ENCODE measurements at places on chromosomes 3 and 15.

GRCh38 chr3:59006634-59007517 lies 42.9 kb downstream of the CFAP20DC start:
- no peak for DNase-seq

DNA sequence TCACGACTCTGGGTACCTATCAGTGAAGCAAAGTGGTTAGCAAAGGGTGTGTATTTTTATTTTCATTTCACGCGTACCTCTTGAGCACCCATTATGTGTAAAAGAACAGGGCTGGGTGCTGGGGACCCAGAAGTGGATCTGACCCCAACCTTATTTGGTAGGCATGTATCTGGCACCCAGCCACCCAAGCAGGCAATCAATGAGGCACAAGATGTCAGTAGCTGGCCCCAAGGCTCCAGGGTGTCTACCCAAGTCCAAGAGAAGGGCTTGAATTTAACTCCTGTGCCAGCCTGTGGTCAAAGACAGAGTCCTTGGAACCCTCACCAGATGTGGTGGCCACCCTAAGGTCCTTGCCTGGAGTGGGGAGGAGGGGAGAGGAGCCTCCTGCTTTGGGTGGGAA lies 5.7 kb downstream of the PLEKHO2 start:
- DNase-seq, result no peak

DNA sequence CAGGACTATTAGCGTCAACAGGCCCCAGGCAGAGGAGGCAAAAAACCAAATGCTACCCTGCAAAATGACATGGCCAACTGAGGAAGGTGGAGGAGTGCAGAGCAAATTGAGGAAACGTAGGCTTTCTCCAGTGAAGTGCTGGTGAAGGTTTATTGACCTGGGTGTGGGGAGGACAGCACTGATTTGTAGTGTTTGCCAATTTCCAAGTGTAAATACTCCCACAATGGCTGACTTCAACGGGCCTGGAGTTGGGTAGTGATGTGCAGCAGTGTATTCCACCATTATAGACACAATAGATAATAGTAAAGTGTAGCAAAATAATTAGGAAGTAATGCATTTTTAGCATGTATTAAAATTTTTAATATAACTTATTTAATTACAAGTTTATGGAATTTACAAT lies 32.2 kb upstream of the TPM1 start:
- no peak for DNase-seq

- no peak for DNase-seq
Measured at GRCh38 chr3:112602217-112602838, 38.6 kb downstream of the CCDC80 start.

DNA sequence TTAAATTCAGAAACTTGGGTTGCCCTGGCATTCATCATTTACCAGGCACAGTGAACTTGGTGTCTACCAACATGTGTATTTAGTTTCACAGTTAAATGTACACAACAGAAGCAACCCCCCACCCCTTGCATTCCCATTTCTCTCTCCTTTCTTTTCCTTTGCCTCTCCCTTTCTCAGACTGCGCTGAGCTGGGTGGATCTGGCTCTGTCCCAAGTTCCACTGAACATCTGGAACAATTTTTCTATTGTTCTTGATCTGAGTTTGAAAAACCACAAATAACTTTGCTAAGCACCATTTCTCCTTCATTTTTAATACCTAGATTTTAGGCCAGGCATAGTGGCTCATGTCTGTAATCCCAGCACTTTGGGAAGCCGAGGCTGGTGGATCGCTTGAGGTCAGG lies 242.2 kb downstream of the ABHD5 start:
- DNase-seq, result no peak

DNA sequence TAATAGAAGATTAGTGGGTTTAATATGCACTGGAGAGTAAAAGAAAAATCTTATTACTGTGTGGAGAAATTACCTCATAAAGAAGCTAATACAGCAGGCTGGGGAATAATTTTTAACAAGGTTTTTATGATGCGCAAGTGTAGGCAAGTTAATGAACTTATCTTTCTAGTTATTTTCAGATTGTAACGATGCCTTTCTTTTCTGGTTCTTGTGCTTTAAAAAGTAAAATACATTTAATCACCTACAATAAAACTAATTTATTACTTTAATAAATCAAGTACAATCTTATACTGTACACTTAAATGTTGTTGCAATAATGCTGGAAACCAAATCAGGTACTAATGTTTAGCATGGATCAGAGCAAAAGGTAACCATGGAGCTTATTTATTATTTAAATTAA lies 266.6 kb downstream of the ZIC1 start:
- DNase-seq, result no peak

DNA sequence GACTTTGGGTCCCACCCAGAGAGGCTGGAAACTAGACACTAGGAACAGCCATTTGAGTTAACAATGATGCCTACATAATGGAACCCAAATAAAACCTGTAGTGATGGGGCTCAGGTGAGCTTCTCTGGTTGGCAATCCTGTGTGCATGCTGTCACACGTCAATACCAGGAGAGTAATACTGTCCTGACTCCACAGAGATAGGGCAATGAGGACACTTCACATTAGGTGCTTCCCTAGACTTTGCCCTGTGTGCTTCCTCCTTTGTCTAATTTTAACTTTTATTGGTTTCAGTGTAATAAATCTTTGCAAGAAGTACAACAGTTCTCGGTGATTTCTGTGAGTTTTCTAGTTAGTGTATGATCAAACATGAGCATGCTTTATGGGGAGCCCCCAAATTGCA lies 281.8 kb upstream of the ARRDC4 start:
- no peak for DNase-seq

- DNase-seq, result no peak
Measured at GRCh38 chr15:64813075-64813474, 12.4 kb downstream of the PIF1 start.

GRCh38 chr3:189303584-189303983 lies 131.8 kb downstream of the TPRG1 start:
- no peak for DNase-seq

- no peak for DNase-seq
Measured at GRCh38 chr15:78682693-78683410, 41.8 kb upstream of the CHRNB4 start.

- DNase-seq, result no peak
Measured at GRCh38 chr15:75739791-75740190, 27.1 kb upstream of the CSPG4 start.

DNA sequence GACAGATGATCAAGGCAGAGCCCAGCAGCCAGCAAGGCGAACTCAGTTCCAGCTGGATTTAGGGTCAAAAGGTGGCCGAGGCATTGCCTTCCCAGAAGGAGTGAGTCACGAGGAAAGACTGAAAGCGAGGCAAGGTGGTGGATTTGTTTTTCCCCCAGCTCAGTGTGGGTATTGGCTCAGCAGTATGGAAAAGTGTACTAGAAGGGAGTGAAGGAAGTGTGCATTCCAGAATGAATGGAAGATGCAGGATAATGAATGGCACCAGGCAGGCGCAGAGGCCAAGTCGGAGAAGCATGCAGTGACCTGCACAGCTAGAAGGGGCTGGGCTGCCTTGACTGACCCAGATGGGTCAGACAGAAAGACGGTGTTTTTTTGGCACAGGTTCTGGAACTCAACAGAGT lies 46.3 kb downstream of the FOXP1 start:
- DNase-seq, result no peak

DNA sequence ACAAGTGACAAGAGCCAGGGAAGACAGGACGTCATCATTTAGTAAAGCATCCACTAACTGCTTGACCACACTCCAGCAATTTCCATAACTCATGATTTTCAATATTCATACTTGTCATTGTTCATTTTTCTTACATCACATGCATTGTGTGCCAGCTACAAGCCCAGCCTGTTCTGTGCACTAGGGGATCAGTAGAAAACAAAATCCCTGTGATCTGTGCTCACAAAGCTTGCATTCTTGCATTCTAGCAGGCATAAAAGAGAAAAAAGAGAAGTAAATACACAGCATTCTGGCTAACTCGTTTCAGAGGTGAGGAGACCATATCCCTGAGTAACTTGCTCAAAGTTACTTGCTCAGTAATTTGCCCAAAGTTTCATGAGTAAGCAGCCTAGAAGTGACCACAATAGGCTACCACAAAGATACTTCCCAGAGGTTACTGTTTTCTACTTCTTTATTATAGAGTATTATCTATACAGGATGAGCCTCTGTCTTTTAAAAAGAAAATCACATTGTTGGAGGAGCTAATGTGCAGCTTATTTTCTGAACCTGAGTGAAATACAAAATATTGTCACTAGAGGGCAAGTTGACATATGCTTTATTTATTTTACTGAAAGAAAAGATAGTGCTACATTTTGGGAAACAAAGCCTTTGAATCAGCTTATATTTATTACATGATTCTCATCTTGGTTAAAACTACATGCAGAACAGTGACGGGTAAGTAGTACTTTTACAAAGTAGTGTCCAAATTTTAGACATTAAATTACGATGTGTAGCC lies 701.4 kb upstream of the LMCD1 start:
- no peak for DNase-seq

- DNase-seq, result no peak
Measured at GRCh38 chr3:111369958-111370357, 172.0 kb upstream of the CD96 start.

DNA sequence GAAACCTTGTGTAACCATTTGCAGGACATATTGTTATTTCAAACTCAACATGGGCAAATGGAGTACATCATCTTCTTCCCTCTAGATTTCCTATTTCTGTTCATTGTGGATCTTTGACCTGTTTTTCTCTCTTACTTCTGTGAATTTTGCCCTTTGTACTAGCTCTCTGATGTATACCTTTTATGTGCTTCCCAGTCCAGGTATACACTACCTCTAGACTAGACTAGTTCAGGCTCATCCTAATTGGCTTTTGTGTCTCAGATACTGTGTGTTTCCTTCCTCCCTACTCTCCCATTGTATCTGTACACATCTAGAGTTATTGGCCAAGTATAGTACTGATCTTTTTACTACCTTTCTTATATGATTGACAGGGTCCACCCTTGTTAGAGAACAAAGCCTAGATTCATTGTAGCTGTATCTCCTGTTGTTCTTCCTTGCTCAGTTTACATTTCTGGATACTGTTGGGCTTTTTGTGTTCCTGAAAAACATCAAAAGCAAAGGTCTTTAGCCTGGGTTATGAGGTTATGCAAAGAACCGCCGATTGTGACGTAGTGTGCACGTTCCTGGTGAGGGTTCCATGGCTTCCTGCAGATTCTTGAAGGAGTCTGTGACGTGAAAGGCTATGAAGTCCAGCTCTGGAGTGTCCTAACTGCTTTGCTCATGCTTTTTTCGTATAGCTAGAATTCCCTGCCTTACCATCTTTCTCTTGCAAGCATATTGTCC lies 167.4 kb downstream of the KLHL25 start:
- DNase-seq, result no peak

- DNase-seq, result peak; percentile 57
Measured at GRCh38 chr15:69573815-69574475, 121.3 kb downstream of the RPLP1 start.

DNA sequence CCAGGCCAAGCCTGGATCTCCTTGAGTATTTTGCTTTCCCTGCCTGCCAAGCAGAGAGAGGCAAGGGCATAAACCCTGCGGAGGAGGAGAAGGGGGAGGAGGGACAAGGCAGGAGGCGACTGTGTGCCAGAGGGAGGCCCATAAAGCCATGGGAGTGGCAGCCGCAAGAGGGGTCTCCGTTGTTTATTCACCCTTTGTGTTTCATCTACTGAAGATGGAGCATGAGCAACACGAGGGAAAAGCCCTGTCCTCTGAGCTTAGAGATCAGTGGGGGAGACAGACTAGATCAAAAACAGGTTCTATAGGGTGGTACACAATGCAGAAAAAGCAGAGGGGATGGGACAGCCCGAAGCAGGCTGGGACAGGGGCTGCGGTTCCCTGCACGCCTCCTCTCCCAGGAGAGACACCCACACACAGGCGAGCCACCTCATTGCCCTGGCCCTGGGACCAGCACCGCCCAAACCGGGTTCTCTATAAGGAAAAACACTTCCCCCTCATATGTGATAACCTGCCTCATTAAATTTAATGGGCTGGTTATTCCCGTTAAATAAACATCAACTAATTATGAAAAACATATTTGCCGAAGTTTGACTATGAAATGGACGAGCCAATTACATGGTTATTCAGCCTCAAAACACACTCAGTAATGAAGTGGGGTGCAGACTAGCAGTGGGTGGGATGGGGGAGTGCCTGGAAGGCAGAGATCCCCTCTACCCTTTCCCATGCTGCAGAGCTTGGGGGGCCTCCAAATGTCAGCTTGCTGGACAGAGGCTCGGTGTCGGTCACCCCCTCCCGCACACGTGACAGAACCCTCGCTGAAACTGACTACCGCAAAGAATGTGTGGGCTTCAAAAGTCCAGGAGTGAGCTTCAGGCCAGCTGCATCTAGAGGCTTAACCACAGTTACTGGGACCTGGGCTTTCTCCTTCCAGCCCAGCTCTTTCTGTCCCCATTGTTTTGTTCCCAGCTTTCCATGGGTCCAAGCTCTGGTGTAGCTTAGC lies 14.2 kb upstream of the PLXNA1 start:
- DNase-seq, result no peak

GRCh38 chr15:42826251-42826890 lies 89.4 kb upstream of the CDAN1 start:
- no peak for DNase-seq

DNA sequence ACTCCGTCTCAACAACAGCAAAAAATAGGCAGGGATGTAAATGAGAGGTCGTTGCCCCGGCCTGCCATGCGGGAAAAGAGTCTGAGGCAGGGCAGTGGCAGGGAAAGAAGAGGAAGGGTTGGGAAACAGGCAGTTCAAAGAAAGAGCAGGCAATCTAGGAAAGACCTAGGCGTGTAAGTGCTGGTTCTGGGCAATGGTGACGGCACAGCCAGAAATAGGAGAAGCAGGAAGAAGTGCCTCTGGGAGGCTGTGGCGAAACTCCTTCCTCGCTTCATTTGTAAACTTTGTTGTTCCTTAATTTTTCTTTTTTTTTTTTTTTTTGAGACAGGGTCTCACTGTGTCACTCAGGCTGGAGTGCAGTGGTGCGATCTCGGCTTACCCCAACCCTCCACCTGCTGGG lies 4.3 kb downstream of the SLC51A start:
- DNase-seq, result no peak

GRCh38 chr3:53062905-53063304 lies 17.0 kb upstream of the SFMBT1 start:
- no peak for DNase-seq

- DNase-seq, result no peak
Measured at GRCh38 chr3:12342151-12342550, 53.3 kb downstream of the PPARG start.

DNA sequence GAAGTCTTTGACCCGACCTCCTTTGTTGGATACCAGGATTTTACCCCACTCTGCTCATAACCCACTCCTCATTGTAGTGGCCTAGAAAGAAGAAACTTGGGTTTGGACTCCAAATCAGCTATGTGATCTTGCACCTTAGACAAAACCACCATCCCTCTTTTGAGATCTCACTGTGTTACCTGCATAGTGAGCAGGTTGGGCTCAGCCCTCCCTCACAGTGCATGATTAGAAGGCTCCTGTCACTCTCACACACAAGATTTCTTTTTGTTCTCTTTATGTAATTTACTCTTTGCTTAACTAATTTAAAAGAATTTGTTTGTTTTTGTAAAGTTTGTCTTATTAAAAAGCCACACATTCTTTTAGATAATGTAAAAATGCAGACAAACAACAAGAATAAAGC lies 587.8 kb downstream of the MECOM start:
- no peak for DNase-seq

- no peak for DNase-seq
Measured at GRCh38 chr3:58637509-58637908, 29.1 kb downstream of the FAM3D start.

GRCh38 chr3:162489853-162490252 lies 993.2 kb downstream of the OTOL1 start:
- DNase-seq, result no peak

GRCh38 chr3:138360869-138361525 lies 12.6 kb downstream of the MRAS start:
- DNase-seq, result no peak

GRCh38 chr3:112814266-112814665 lies 32.4 kb downstream of the CD200R1L start:
- DNase-seq, result no peak
